Pulmonary artery endothelial cell (primary cell): ENCODE measurements at places on chromosomes 5 and 9. TPM values are rescaled to one million over a fixed set of nuclear protein-coding genes. Genes with fewer than 3 reads are reported as not detected.
A peak's percentile ranks its signal among the peaks of the same experiment; 100 is the strongest.

TBC1D2 gene
- 5.0 and 5.7 TPM in 2 replicates for total RNA-seq

MYO10 gene
- 105 and 126 TPM in 2 replicates for total RNA-seq

SAXO1 gene
- under 0.01 TPM in 1 of 2 replicates, not detected in the other for total RNA-seq

RNF183 gene
- not detected in 2 replicates for total RNA-seq

DNA sequence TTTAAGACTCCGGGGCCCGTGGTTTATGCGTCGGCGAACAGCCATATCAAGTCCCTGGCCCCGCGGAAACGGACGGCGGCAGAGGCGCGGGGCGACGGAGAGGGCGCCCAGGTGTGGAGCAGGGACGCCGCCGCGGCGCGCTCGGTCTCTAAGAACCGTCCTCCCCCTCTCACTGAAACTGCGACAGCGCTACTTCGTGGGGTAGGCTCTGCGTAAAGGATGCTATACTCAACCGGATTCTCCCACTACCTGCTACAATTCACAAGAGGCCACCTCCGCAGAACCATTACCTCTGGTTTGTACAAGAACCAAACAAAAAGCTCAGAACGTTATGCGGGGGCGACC is 404 bp downstream of the MRNIP start:
- DNase-seq, result no peak

- peak; percentile 92 for DNase-seq
Measured at GRCh38 chr5:56126487-56127179, 106.5 kb downstream of the ANKRD55 start.

- no peak for DNase-seq
Measured at GRCh38 chr5:125587631-125588030, 835.6 kb upstream of the GRAMD2B start.

GRCh38 chr5:141903261-141903660 is 20.4 kb upstream of the DELE1 start:
- no peak for DNase-seq

- DNase-seq, result no peak
Measured at GRCh38 chr5:75753182-75753581, 35.9 kb upstream of the POC5 start.
